Gastrocnemius medialis (tissue), 4 donors: ENCODE measurements at places on chromosomes 1 and 21. TPM values are rescaled to one million over a fixed set of nuclear protein-coding genes. Genes with fewer than 3 reads are reported as not detected.

DNA sequence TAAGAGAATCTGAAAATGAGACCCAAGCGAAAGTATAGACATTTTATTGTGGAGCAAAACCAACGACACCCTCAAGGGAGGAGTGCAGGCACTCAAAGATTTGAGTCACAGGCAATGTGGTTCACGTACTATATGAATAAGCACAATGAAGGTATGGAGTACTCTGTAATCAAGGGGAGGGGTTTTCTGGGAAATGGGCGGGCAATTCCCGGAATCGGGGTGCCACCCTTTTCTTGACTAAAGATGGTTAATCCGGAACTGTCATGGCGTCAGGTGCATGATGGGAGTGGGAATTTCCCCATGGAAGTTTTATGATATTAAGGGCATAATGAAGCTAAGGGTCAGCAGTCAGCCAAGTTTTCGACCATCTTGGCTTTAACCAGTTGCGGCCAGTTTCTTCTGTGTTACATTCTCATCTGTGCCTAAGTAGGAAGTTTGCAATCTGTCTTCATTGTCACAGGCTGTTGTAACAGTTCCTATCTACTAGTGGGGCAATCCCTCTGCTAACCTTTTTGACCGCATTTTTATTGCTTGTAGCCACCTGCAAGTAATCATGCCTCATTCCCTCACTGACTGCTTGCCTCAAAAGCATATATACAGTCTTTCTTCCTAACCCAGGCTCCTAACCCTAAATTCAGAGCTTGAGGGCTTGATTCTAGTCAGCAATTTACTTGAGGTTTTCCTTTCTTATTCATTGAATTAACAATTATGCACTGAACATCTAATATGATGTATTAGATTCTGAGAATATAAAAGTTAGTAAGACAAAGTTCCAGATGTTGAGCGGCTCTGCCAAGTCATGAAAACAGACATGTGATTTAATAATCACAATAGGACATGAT, 775 bp upstream of the AIM2 start:
- H3K27ac ChIP-seq: no peak overlapping the region
- H3K4me3 ChIP-seq: no peak overlapping the region
- H3K36me3 ChIP-seq: no peaks in the 10 kb centered on the region
- DNase-seq: no peak
- no peaks in the 10 kb centered on the region for H3K4me1 ChIP-seq

GRCh38 chr1:51214615-51215131, 21.4 kb upstream of the RNF11 start:
- H3K4me1 ChIP-seq: no peaks in the 10 kb centered on the region
- H3K36me3 ChIP-seq: no peaks in the 10 kb centered on the region
- H3K27me3 ChIP-seq: no peaks in the 10 kb centered on the region
- no peak for DNase-seq
- H3K27ac ChIP-seq: no peak overlapping the region

DNA sequence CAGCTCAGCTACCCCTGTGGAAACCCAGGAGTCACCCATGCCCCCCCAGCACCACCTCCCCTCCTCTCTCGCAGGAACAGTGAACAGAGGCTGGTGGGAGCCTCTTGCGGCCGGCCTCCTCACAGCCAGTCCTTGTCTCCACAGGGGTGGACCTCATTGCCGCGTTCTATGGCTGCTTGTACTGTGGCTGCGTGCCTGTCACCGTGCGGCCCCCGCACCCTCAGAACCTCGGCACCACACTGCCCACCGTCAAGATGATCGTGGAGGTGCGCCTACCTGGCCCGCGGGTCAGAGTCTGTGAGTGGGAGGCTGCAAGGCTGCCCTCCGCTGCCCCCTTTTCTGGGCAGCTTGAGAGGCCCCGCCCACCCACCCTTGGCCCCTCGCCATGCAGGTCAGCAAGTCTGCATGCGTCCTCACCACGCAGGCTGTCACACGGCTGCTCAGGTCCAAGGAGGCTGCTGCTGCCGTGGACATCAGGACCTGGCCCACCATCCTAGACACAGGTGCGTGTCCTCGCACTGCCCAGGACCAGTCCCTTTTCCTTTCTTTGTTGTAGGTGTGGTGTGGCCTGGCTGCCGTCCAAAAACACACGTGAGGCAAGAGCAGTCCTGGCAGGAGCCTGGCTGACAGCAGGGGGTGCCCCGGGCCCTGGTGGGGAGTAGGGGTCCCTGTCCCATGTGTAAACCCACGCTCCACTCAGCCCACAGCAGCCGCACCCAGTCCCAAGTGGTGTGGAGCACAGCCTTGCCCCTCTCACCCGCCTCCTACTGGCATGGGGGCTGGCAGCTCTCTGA, 50.3 kb downstream of the S100B start:
- no peaks in the 10 kb centered on the region for H3K27me3 ChIP-seq
- no peaks in the 10 kb centered on the region for H3K36me3 ChIP-seq
- no peak overlapping the region for H3K4me3 ChIP-seq
- DNase-seq: no peak

- no peaks in the 10 kb centered on the region for H3K4me1 ChIP-seq
- peaks cover 23% of the 10 kb centered on the region for H3K27me3 ChIP-seq
- no peak overlapping the region for H3K4me3 ChIP-seq
- no peak for DNase-seq
Observed at GRCh38 chr1:1974834-1975233, 28.8 kb downstream of the CFAP74 start.

DNA sequence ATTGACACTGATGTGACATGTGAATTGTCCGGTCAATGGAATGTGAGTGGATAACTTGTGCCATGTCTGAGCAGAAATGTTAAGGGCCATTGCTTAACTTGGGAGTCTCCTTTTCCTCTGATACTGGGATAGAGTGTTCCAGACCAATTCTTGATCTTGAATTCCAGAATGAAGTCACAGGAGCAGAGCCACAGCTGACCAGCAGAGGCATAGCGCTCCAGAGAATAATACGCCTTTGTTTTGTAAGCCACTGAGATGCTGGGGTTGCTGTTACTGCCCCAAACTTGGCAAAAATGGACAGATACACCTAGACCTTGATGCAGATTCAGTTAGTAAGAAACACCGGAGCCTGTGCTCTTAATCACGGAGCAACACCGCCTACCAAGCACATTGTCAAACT, 6.3 kb downstream of the KCNJ6 start:
- H3K4me3 ChIP-seq: no peak overlapping the region
- H3K27me3 ChIP-seq: peaks cover 22% of the 10 kb centered on the region
- no peak for DNase-seq
- no peaks in the 10 kb centered on the region for H3K4me1 ChIP-seq

The AIRE gene
- not detected for total RNA-seq

DNA sequence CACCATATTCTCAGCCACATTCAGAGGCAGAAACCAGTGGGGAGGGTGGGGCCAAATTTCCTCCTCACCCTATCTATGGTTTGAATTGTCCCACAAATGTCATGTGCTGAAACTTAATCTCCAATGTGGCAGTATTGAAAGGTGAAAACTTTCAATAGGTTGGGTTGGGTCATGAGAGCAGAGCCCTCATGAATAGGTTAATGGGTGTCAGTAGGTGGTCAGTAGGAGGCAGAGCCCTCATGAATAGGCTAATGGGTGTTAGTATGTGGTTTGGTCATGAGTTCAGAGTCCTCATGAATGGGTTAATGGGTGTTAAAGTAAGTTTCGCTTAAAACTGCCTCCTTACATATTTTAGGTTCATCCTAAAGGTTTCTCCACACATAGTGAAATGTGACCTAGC, 170.0 kb downstream of the FCRL5 start:
- no peaks in the 10 kb centered on the region for H3K4me1 ChIP-seq
- no peak overlapping the region for H3K27ac ChIP-seq

The SYT2 gene
- not detected for total RNA-seq

- H3K27me3 ChIP-seq: no peaks in the 10 kb centered on the region
- DNase-seq: no peak
- H3K4me1 ChIP-seq: peaks cover 49% of the 10 kb centered on the region
- no peak overlapping the region for H3K27ac ChIP-seq
- no peak overlapping the region for H3K4me3 ChIP-seq
Observed at GRCh38 chr1:59604191-59604590, 210.6 kb upstream of the HOOK1 start.

DNA sequence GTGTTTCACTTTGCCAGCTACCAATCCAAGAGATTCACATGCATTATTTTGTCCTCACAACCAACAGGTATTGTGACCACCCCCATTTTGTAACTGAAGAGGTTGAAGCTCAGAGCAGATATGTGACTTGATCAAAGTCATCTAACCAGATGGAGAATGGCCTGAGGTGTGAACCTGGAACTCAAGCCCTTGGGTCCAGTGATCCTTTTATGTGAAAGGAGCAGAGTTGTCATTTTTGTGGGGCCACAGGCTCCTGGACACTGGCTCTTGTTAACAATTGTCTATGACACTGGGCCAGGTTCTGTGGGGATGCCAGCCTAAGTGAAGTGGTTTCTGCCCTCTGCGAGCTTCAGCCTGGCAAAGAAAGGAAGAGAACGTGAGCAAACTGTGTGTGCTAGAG, 172.6 kb downstream of the ZZZ3 start:
- H3K27me3 ChIP-seq: no peaks in the 10 kb centered on the region
- H3K4me3 ChIP-seq: no peak overlapping the region

DNA sequence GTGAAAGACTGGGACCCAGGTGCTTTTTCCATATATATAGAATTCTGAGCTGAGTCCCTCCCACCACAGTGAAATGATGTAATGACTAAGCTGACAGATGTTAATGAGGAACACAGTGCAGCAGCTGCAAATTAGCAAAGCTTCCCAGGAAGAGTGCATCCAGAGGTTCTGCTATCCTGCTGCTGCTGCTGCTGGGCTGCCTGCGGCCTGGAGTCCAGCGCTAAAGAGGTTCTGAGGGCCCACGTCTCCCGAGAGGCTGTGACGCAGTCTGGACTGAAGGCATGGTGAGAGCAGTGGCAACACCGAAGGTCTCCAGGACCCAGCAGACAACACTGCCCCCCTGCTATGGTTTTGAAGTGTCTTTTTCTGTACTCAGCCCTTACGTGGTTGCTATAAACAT, 63.9 kb downstream of the URB2 start:
- no peak overlapping the region for H3K4me3 ChIP-seq
- no peak for DNase-seq
- H3K27me3 ChIP-seq: no peaks in the 10 kb centered on the region
- H3K36me3 ChIP-seq: no peaks in the 10 kb centered on the region
- H3K4me1 ChIP-seq: peaks cover 25% of the 10 kb centered on the region

DNA sequence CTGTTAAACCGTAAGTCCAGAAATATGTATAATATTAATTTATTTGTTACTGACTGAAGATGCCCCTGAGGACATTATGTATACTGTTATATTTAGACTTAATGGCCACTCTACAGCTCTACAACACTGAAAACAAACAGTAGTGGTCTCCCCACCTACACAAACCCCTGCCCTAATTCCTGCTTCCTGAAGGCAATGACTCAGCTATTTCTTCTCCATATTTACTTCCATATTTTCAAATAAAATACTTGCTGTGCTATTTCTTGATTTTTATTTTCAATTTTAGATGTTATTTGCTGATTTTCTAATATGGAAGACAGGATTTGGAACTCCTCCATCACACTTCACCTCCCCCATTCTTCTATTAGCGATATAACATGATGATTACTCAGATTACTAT, 97.6 kb downstream of the PCNX2 start:
- no peak overlapping the region for H3K27ac ChIP-seq
- DNase-seq: no peak
- H3K4me1 ChIP-seq: no peaks in the 10 kb centered on the region
- H3K27me3 ChIP-seq: no peaks in the 10 kb centered on the region
- H3K36me3 ChIP-seq: no peaks in the 10 kb centered on the region

The HMCN1 gene
- total RNA-seq: 5.3 TPM

The ELAPOR1 gene
- not detected for total RNA-seq

DNA sequence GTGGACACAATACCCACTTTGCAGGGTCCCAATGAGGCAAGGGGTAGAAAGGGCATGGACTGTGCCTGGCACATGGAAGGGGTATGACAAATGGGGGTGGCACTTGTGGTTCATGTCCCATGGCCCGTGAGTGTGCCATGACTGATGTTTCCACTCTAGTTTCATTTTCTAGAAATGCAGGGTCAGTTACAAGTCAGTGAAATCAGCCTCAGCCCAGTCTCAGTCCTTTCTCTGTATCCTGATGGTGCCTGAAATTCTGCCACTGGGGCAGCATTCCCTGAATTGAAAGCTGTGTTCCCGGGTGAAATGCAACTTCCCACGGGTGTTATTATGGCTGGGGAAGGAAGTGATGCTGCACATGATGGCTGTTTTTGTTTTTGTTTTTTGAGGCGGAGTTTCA, 110.8 kb upstream of the ZBTB40 start:
- H3K27me3 ChIP-seq: peaks cover 31% of the 10 kb centered on the region
- H3K4me3 ChIP-seq: no peak overlapping the region
- H3K4me1 ChIP-seq: no peaks in the 10 kb centered on the region
- DNase-seq: no peak
- H3K36me3 ChIP-seq: no peaks in the 10 kb centered on the region

DNA sequence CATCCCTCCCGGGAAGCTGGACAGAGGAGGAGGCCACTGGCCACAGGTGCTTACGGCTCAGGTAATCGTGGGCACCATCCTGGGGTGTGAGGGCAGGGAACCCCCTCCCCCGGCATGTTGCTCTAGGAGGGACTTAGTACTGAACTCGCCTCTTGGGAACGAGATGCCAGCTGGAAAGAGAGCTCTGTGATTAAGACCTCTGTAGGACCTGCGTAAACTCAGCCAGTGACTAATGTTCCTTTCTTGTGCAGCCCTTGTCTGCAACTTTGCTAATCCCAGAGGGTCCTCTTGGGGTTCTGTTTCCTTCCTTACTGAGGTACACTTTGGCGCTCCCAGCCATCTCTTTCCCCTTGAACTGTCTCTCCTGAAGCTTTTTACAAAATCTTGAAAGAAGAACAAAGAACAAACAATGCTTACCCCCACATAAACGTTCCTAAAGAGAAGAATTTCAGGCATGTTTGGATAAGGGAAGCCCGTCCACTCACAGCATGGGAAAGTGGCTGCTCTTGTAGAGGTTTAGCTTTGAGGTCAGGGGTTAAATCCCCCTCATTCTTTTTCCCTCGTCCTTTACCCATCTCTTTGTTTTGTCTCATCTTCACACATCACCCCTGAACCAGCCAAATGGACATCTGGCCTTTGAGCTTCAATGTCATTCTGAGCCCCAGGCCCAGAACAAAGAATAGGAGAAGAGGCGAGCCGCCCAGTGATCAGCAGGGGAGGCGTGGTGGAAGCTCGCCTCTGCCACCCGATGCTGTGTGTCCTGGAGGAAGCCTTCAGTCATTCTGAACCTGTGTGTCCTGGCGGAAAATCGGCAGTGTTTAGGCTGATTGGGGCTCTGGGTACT, 37.4 kb downstream of the CITED4 start:
- no peaks in the 10 kb centered on the region for H3K27me3 ChIP-seq
- H3K4me3 ChIP-seq: no peak overlapping the region
- DNase-seq: no peak
- H3K36me3 ChIP-seq: no peaks in the 10 kb centered on the region
- H3K4me1 ChIP-seq: no peaks in the 10 kb centered on the region

The KRTAP11-1 gene
- total RNA-seq: not detected

The TMEM52 gene
- 72.3 TPM for total RNA-seq

The SYTL1 gene
- 0.66 TPM for total RNA-seq

GRCh38 chr1:40687059-40687458, 4.4 kb upstream of the NFYC start:
- H3K4me1 ChIP-seq: peaks cover 10% of the 10 kb centered on the region
- H3K27me3 ChIP-seq: no peaks in the 10 kb centered on the region
- no peak overlapping the region for H3K4me3 ChIP-seq
- H3K27ac ChIP-seq: no peak overlapping the region
- no peak for DNase-seq

- no peak overlapping the region for H3K4me3 ChIP-seq
- H3K27ac ChIP-seq: peak overlapping the region; percentile 66
- H3K27me3 ChIP-seq: peaks cover 3% of the 10 kb centered on the region
Observed at GRCh38 chr1:94866164-94866807, 46.1 kb downstream of the SLC44A3 start.
